ENCODE measurements at places on chromosomes 6 and 20. TPM values are rescaled to one million over a fixed set of nuclear protein-coding genes. Genes with fewer than 3 reads are reported as not detected.

DNA sequence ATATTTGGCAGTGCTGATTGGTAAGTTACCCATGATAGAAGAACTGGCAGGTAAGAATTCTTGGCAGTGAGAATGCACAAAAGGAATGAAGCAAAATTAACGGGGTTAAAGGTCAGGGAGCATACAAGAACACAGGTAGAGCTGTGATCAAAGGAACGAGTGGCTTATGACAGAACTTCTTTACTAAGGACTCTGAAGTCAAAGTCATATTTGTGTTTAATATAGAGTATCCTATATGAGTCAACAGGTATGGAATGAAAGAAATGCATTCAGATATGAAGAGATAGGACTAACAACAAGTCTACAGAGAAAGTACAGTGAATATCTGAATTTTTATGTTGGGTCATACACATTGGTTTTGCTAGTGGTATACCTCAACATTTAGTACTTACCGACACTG lies 209.0 kb upstream of the CITED2 start:
- no peaks in the 10 kb centered on the region for H3K27me3 ChIP-seq
- peaks cover 7% of the 10 kb centered on the region for H3K4me1 ChIP-seq

DNA sequence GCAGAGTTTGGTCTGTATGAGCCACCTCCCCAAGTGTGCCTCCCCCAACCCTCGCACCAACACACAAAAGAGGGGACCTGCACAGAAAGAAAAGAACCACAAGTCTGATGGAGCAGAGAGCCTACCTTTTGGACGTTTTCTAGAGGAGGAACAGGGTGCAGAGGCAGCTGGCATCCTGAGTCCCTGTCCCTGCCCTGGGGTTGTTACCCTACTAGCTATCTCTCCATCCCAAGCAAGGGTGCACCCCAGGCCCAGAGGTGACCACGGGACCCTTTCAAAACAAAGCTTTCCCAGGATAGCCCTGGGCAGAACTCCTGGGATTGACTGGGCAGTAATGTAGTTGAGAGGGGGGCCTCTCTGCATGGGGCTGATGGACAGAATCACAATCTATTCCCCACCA lies 9.7 kb upstream of the MATN4 start:
- H3K36me3 ChIP-seq: no peaks in the 10 kb centered on the region
- DNase-seq: no peak
- H3K4me3 ChIP-seq: no peak overlapping the region
- no peaks in the 10 kb centered on the region for H3K4me1 ChIP-seq
- no peak overlapping the region for H3K27ac ChIP-seq

GRCh38 chr20:59822291-59823029 lies 111.0 kb downstream of the SYCP2 start:
- H3K27ac ChIP-seq: no peak overlapping the region
- peaks cover 6% of the 10 kb centered on the region for H3K4me1 ChIP-seq
- H3K4me3 ChIP-seq: no peak overlapping the region
- H3K27me3 ChIP-seq: no peaks in the 10 kb centered on the region
- H3K36me3 ChIP-seq: no peaks in the 10 kb centered on the region

DNA sequence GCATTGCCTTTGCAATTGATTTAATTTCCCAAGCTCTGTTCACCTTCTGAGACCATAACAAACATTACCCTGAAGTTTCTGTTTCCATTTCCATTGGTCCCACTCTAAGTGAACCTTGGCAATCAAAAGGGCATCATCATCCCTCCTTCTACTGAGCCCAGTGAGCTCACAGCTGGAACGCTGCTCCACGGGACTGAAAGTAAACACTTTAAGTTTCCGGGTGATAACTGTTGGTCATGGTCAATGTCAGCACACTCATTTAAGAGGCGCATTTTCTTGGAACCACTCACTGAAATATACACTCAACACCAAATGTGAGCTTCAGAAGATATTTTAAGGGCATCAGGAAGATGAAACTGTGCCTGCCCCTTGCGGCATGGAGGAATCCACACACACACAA lies 37.1 kb upstream of the RPS6KA2 start:
- H3K27ac ChIP-seq: no peak overlapping the region
- no peaks in the 10 kb centered on the region for H3K36me3 ChIP-seq
- DNase-seq: no peak
- H3K4me3 ChIP-seq: no peak overlapping the region
- no peaks in the 10 kb centered on the region for H3K4me1 ChIP-seq
- H3K27me3 ChIP-seq: no peaks in the 10 kb centered on the region

The MRAP2 gene
- 0.36 TPM for total RNA-seq

Data from ovary (tissue), 10 donors.